ENCODE measurements at places on chromosomes 13 and 19.

DNA sequence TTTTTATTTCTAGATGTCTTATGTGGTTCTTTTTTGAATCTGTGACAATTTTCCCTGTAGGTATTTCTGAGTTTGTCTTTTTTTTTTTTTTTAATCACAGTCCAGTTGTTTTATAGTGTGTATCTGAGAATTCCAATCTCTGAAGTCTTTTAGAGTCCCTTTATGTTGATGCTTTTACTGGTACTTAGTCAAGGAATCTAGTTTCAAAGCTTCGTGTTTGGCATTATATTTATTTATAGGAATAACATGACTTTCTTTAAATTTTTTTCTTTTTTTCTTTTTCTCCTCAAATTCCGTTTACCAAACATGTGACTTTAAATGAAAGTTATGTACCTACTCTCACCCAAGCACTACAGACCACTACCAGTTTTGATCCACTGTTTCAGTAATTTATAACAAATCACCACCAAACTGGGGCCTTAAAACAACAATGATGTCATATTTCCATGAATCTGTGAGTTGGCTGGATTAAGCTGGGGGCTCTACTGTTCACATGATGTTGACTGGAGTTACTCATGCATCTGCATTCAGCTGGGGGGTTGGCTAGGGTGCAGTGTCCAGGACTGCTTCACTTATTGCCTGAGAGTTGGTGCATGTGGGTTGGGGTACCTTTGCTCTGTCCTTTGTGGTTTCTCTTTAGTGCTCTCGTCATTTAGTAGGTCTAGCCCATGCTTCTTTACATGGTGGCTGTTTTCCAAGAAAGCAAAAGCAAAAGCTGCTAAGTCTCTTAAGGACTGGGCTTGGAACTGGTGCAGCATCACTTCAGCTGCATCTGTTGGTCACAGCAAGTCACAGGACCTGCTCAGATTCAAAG, 22.3 kb downstream of the KCTD4 start:
- no peak for DNase-seq

DNA sequence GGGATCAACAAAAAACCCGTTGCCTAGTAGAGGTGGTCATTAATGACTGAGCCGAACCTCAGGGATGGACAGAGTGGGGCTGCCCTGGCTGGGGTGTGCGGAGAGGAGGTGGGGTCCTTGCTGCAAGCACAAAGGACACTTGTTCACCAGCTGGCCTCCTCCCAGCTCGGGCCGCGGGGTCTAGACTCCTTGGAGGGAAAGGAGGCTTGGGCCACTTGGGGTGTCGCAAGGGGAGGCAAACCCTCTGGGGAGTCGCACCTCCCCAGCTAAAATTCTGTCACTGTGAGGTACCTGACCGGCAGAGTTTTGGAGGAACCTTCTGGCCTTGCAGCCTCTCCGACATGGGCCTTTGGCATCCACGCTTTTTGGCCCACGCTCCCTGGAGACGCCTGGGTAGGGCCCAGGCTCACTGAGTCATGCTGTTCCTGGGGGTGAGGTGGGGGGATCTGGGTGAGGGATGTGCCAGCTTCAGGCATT, 8.2 kb downstream of the KLHL26 start:
- no peak for DNase-seq

DNA sequence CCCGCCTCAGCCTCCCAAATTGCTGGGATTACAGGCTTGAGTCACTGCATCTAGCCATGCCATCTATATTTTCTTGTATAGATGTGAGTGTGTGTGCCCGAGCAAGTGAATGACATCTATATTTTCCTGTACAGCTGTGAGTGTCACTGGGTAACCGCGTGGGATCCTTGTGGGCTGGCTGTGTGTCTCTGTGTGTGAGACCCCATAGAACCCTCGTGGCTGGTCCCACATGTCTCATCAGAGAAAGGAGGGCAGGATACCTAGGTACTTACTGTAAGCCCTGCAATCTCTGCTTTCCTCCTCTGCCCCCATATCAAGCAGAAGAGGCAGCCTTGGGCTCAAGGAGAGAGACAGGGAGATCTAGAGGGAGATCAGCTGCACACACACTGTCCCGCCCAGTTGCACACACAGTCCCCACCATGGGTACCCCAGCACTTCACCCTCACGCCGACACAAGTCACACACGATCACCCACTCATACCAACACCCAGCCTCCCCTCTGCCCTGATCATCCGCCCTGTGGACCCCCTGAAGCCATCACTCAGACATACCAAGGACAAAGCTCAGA, 655 bp downstream of the DENND1C start:
- no peak for DNase-seq

DNA sequence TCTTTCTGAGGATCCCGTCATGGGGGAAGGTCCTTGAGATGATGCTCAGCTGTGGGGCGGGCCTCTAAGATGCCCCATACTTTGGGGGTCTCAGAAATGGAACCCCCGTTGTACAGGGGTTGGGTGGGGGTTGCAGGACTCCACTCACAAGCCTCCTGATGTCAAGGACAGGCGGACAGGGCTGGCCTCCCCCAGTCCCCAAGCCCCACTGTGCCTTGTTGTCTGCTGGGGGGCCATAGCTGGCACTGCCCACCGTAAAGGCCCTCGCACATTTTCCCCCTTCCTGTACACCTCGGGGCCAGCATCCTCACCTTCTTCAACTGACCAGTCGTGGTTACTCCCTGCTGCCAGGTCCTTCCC, 2.7 kb downstream of the SNAPC2 start:
- no peak for DNase-seq

DNA sequence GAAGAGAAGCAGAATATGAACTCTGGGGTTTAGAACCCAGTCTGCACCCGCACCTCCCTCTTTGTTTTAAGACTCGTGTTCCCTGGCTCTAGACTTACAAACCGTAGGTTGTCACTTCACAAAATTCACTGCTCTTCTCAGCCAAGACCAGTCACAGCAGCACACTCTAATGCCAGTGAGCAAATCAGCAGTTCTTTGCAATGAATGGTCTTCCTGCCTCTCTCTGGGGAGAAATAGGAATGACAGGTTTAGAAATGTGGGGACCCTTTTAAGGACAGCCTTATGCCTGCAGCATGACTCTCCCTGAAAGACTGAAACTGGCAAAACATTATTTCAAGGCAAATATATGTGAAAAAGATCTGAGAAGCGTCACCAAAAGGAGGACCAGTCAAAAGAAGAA, 156.9 kb downstream of the KCTD15 start:
- DNase-seq: no peak

DNA sequence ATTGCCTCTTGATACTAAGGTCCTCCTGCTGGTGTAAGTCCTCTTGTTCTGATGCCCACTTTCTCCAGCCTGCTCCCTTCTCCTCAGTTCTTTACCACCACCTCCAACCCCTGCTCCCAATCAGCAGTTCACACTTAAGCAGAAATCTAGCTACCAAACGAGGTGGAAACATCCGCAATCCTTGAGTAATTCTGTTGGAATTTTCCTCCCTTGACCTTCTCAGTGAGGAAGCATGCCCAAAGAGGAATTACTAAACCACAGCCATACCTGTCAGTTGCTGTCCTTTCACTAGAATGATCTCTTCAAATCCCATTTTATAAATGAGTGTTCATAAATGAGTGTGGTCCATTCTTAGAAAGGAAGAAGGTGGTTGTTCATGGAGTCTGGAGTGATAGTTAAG, 289.9 kb downstream of the DACH1 start:
- DNase-seq: no peak

DNA sequence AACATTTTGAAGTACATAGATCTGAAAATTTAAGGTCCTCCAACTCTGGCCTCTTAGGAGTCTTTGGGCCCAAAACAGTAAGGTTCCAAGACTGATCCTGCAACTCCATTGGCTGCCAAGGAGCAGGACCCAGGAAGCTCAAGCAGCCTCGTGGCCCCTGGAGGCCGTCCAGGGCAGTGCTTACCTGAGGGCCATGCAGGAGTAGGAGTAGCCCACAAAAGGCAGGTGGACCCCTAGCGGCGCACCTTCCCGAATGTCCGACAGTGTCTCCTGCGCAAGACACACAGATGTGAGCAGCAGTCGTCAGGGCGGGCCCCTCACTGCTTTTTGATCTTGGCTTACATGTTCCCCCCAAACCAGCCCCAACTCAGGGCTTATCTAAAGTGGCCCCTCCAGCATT, 5.7 kb upstream of the SIX5 start:
- DNase-seq: no peak

DNA sequence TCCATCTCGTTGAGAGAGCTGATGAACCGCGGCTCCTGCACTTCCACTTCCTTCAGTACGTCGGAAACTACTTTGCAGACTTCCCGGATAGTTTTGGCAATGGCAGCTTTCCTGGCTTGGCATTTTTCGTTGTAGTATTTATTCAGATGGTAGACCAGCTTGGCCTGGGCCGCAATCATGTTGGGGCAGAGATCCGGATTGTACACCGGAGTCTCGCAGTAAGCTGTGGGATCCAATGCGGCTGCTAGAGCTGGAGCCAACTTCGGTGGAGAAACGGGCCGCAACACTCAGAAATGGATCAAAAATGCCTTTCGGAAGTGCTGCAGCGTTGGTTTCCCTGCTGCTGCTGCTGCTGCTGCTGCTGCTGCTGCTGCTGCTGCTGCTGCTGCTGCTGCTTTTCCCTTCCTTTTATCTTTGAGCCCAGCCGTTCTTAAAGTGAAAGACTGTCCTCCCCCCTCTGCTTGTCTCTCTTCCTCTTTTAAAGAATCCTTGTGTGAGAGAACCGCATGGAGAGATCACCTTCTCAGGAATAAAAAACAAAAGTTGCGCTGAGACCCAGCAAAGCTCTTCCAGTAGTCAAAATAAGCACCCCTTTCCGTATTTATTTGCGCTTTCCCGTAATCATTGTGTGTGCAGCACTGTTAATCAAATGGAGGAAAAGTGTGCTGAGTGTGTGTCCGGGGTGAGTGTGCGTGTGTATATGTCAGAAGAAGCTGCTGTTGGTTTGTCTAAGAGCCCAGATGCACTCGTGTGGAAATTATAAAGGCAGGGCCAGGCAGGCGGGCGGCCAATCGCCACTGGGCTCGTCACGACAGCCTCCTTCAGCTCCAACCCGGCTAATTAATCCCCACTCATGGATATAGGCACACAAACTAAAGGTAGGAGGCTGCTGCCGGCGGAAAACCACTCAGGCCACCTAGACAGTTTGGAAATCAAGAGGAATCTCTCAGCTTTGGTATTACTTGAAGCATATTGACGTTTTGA, at the start of gene MAB21L1:
MAB21L1 (minus strand) TSS at position 730 of the 984 bp plus-strand sequence; CDS start at position 179, 551 bp downstream.
- DNase-seq: no peak

GRCh38 chr13:45092663-45093062, 27.6 kb upstream of the GTF2F2 start:
- no peak for DNase-seq

DNA sequence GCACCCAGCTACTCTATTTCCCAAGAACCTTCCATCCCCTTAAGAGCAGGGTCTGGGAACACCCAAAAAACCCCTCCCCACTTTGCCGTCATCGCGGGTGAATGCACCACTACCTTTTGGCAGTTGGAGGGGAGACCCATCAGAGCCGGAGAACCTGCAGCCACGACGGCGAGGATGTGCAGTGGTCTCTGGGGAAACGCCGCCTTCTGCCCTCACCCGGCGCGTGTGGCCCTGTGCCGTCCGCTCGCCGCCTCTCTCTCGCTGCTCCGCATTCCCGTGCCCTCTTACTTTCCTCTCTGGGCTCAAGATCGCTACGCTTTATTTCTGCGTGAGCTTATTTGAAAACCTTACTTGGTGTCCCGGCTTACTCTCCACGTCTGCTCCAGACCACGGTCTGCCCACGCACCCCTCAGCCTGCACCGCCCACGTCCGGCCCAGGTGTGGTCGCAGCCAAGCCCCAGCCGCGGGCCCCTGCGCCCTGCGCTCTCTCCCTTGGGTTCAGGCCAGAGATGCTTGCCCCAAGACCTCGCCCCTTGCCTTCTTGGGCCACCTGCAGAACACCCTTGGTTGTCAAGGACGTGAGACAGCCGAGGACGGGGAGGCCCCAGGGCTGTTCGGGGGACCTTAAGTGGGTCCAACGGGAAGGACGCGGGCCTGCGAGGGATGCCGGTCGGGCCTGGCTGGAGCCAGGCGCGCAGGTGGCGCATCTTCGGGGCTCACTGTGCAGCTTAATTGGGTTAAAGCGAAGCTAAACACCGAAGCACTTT, 2.0 kb upstream of the MAB21L1 start:
- no peak for DNase-seq

- DNase-seq: peak; percentile 20
Observed at GRCh38 chr19:14871619-14872230, 14.2 kb downstream of the OR7A17 start.

DNA sequence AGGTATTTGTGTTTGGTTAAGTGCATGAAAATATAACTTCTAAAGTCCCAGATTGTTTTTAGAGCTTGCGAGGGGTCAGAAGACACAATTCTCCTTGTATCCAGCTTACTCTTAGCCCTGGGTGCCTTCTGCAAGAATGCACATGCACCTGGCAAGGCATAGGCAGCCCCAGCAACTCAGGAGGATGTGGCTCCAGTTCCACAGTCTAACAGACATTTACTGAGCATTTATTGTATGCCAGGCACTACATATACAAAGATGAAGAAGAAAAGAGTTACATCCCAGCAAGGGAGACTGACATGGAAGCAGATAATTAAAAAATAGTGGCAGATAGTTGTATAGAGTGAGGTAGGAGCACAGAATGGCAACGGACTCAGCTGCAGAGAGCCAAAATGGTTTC, 101.1 kb upstream of the FRY start:
- no peak for DNase-seq

- DNase-seq: peak; percentile 60
Observed at GRCh38 chr19:48696353-48697010, 711 bp downstream of the FUT2 start.

GRCh38 chr13:96646515-96647211, 347.6 kb downstream of the OXGR1 start:
- no peak for DNase-seq

GRCh38 chr13:108755083-108755482, 125.7 kb downstream of the MYO16 start:
- no peak for DNase-seq

- DNase-seq: no peak
Observed at GRCh38 chr19:33686262-33686661, 64.5 kb downstream of the CHST8 start.

- DNase-seq: peak; percentile 75
Observed at GRCh38 chr19:40613690-40614621, 12.8 kb downstream of the LTBP4 start.

GRCh38 chr19:6464070-6464873, at the start of gene CRB3:
Gene CRB3, plus strand, starts transcription at chr19:6464271. Its CDS starts 431 bp downstream, at chr19:6464702.
- DNase-seq: no peak

DNA sequence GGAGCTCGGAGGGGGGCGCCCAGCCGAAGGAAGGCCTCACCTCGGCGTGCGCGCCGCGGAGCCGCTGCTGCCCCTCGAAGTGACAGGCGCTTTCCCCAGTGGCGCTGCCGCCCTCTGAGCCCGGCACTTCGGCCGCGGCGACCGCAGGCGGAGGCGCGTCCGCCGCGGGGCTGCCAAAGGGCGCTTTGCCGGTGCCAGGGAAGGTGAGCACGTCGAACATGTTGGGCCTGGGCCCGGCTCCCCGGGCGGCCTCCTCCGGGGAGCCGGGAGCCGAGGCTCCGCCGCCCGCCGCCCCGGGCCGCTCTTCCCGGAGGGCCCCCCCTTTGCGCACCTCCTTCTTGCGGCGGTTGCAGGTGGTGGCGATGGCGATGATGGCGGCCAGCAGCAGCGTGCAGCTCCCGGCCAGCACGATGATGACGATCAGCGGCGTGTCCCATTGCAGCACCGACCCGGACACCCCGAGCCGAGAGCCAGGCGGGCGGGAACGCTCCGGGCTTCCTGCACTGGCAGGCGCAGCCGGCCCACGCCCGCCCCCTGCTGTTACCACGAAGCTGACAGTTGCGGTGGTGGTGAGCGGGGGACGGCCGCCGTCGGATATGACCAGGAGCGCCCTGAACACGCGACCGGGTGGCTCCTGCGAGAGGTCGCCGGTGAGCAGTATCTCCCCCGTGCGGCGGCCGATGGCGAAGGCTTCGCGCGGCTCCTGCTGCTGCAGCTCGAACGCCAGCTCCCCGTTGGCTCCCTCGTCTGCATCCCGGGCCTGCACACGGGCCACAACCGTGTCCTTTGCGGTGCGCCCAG, 2.5 kb downstream of the PCDH8 start:
- DNase-seq: no peak
